Fibroblast of lung (primary cell): ENCODE measurements at places on chromosomes 6 and 20. TPM values are rescaled to one million over a fixed set of nuclear protein-coding genes. Genes with fewer than 3 reads are reported as not detected.

SDCBP2 gene
- polyA plus RNA-seq = 0.78 and 1.2 TPM in 2 replicates

SLC17A3 gene
- polyA plus RNA-seq = 0.06 TPM in 1 of 2 replicates, not detected in the other

BPIFB1 gene
- not detected in 2 replicates for polyA plus RNA-seq

SLC17A1 gene
- polyA plus RNA-seq = not detected in 2 replicates

SLC26A8 gene
- 0.02 TPM in 1 of 2 replicates, not detected in the other for polyA plus RNA-seq

PCED1A gene
- 10.3 and 16.4 TPM in 2 replicates for polyA plus RNA-seq

MGME1 gene
- 11.5 and 11.7 TPM in 2 replicates for polyA plus RNA-seq

ASIP gene
- not detected in 2 replicates for polyA plus RNA-seq

ENPP3 gene
- polyA plus RNA-seq = 0.02 and 0.06 TPM in 2 replicates

LYRM4 gene
- 30.3 and 31.9 TPM in 2 replicates for polyA plus RNA-seq

SYCP2L gene
- 0.02 TPM in 1 of 2 replicates, not detected in the other for polyA plus RNA-seq

NNAT gene
- polyA plus RNA-seq = 0.74 and 2.4 TPM in 2 replicates

MYCT1 gene
- 0.08 TPM in 1 of 2 replicates, not detected in the other for polyA plus RNA-seq

WFDC12 gene
- not detected in 2 replicates for polyA plus RNA-seq

LRRN4 gene
- polyA plus RNA-seq = 0.07 TPM in 1 of 2 replicates, not detected in the other

GRCh38 chr6:16637635-16638034 lies 123.6 kb downstream of the ATXN1 start:
- peak; percentile 52 for DNase-seq
- H3K4me3 ChIP-seq = no peak overlapping the region
- peaks cover 11% of the 10 kb centered on the region for H3K4me1 ChIP-seq
- H3K27ac ChIP-seq = no peak overlapping the region
- H3K27me3 ChIP-seq = no peaks in the 10 kb centered on the region

DNA sequence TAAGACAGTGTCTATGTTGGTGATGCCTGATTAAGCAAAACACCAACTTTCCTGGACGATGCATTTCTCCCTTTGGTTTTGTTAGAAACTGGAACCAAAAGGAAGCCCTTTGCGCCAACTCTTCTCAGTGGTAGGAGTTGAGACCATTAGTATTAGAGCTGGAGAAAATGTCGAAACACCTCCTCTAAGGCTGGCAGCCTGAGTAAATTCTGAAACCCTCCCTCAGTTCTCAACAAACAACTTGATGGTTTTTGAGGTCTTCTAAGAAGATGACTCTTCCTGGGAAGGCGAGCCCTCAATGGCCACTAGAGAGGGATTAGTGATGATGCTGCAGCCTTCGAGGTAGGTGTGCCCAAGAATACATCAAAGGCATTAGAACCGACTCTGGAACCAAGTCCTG lies 78.4 kb upstream of the CCN6 start:
- H3K27me3 ChIP-seq = no peaks in the 10 kb centered on the region
- no peaks in the 10 kb centered on the region for H3K36me3 ChIP-seq

DNA sequence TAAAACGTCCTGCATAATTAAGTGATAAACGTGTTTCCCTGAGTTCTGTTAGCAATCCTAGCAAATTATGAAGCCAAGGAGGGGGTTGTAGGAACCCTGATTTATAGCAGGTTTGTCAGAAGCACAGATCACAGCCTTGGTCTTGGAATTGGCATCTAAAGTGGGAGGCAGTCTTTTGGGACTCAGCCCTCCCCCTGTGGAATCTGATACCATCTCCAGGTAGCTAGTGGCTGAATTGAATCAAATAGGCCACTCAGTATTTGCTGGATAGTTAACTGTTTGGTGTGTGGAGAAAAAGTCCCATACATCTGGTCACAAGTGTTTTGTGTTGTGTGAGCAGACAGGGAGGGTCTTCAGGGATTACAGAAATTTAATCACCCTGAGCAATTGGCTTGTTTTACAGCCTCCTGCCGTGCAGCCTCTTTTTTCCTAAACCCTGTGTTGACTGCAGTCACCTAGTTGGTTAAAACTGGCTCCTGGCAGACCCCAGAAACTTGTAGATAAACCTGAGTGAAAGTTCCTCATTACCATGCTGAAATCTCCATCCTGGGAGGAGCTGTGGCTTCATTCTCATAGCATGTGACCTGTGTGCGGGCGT lies 19.0 kb upstream of the KIFC1 start:
- DNase-seq = no peak
- H3K27me3 ChIP-seq = no peaks in the 10 kb centered on the region
- H3K27ac ChIP-seq = no peak overlapping the region
- no peaks in the 10 kb centered on the region for H3K36me3 ChIP-seq
- H3K4me1 ChIP-seq = peaks cover 8% of the 10 kb centered on the region

DNA sequence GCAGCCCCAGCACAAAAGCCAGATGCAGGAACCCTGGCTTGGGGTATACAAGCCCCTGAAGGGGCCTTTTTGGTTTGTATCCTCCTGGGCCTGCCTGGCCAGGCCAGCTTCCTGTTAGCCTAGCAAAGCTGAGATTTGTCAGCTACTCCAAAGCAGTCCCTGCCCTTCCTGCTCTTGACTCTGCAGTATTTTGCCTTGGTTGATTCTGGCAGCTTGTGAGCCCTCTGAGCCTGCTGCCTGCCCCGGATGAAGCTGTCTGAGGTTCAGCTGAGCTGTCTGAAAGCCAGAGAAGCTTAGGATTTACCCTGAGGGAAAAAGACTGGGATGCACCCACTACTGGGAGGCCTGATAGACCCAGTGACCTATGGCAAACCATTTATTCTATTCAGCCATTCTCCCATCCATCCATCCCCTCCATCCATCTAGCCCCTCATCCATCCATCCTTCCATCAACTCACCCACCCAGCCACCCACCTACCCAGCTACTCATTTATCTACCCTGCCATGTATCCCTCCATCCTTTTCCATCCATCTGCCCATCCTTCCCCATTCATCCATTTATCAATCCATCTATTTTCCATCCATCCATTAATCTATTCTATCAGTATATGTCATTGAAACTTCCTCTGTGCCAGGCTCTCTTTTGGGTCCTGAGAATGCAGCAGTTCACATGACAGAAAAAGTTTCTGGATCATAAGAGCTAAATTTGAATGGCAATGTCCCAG lies 307.5 kb downstream of the DHX35 start:
- no peaks in the 10 kb centered on the region for H3K36me3 ChIP-seq
- H3K4me3 ChIP-seq = no peak overlapping the region
- H3K27me3 ChIP-seq = no peaks in the 10 kb centered on the region

GRCh38 chr6:85449818-85450759 lies at the start of gene NT5E:
NT5E (plus strand) TSS chr6:85450083; CDS start chr6:85450140, 57 bp downstream.
- H3K36me3 ChIP-seq = no peaks in the 10 kb centered on the region
- peak within 1 kb of the TSS; percentile 95 for H3K27ac ChIP-seq
- H3K27me3 ChIP-seq = no peaks in the 10 kb centered on the region
- peaks cover 11% of the 10 kb centered on the region for H3K4me1 ChIP-seq

- H3K27ac ChIP-seq = no peak overlapping the region
- DNase-seq = no peak
- no peak overlapping the region for H3K4me3 ChIP-seq
- H3K27me3 ChIP-seq = no peaks in the 10 kb centered on the region
Measured at GRCh38 chr6:69390125-69390524, 406.7 kb downstream of the LMBRD1 start.

- H3K4me3 ChIP-seq = no peak overlapping the region
- no peaks in the 10 kb centered on the region for H3K27me3 ChIP-seq
- no peak for DNase-seq
- H3K36me3 ChIP-seq = no peaks in the 10 kb centered on the region
- H3K27ac ChIP-seq = no peak overlapping the region
- H3K4me1 ChIP-seq = peaks cover 11% of the 10 kb centered on the region
Measured at GRCh38 chr20:36152261-36152660, 2.3 kb upstream of the EPB41L1 start.

DNA sequence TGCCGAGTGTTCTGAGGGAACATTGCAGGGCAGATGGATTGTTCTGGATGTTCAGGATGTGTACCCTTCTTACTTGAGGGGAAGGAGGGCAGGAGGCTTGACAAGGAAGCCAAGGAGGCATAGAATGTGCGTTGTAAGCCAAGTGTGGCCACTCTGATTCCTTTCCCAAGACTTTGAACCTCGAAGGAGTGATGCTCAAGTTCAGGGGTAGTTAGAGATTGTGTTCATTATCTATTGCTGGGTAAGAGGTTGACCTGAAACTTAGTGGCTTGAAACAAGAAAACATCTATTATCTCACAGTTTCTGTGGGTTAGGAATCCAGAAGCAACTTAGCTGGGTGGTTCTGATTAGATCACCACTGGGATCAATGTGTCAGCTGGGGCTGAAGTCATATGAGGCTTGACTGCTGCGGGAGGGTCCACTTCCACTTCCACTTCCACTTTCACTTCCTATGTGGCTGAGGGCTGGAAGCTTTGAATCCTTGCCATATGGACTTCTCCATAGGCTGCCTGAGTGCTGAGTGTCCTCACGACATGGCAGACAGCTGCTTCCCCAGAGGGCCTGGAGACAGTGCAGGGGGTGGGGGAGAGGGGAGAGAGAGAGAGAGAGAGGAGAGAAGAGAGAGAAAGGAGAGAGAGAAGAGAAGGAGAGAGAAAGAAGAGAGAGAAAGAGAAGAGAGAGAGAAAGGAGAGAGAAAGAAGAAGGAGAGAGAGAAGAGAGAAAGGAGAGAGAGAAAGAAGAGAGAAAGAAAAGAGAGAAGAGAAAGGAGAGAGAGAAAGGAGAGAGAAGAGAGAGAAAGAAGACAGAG lies 6.9 kb upstream of the CD40 start:
- DNase-seq = peak; percentile 44
- no peak overlapping the region for H3K4me3 ChIP-seq
- peaks cover 4% of the 10 kb centered on the region for H3K27me3 ChIP-seq
- H3K36me3 ChIP-seq = no peaks in the 10 kb centered on the region
- H3K4me1 ChIP-seq = no peaks in the 10 kb centered on the region
- H3K27ac ChIP-seq = no peak overlapping the region

GRCh38 chr6:20416567-20417345 lies 15.1 kb downstream of the E2F3 start:
- H3K4me3 ChIP-seq = no peak overlapping the region
- no peak for DNase-seq
- H3K27ac ChIP-seq = no peak overlapping the region
- no peaks in the 10 kb centered on the region for H3K4me1 ChIP-seq

GRCh38 chr6:135493218-135493961 lies 4.2 kb downstream of the AHI1 start:
- peaks cover 4% of the 10 kb centered on the region for H3K36me3 ChIP-seq
- no peak overlapping the region for H3K27ac ChIP-seq
- DNase-seq = peak; percentile 39

GRCh38 chr6:24646771-24647170 lies 780 bp upstream of the KIAA0319 start:
- H3K36me3 ChIP-seq = no peaks in the 10 kb centered on the region
- peaks cover under 1% of the 10 kb centered on the region for H3K27me3 ChIP-seq
- H3K4me1 ChIP-seq = no peaks in the 10 kb centered on the region
- no peak for DNase-seq
- no peak overlapping the region for H3K27ac ChIP-seq
- H3K4me3 ChIP-seq = no peak overlapping the region

GRCh38 chr6:10585209-10585845 lies 64.2 kb downstream of the GCNT2 start:
- no peaks in the 10 kb centered on the region for H3K4me1 ChIP-seq
- no peak overlapping the region for H3K27ac ChIP-seq
- no peaks in the 10 kb centered on the region for H3K36me3 ChIP-seq
- no peak overlapping the region for H3K4me3 ChIP-seq
- no peaks in the 10 kb centered on the region for H3K27me3 ChIP-seq
- peak; percentile 20 for DNase-seq

DNA sequence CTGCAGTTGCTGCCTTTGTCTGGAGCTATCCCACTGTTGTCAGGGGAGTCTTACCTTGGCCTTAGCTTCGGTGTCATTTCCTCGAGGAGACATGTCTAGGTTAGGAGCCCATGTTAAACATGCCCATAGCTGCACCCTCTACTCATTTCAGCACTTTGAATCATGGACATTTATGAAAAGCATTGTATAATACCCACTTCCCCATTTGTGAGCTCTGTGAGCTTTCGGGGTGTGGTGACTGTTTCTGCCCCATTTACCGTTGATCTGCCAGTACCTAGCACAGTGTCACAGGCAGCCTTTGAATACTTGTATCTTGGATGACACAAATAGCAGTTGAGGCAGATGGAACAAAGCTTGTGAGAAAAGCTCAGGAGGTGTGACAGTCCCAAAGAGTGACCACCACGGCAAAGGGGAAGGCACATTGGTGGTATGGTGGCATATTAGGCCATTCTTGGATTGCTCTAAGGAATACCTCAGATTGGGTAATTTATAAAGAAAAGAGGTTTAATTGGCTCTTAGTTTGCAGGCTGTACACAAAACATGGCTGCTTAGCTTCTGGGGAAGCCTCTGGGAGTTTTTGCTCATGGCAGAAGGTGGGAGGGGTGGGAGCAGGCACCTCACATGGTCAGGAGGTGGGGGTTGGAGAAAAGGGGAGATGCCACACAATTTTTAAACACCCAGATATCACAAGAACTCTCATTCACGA lies 42.0 kb downstream of the JARID2 start:
- H3K4me3 ChIP-seq = no peak overlapping the region
- H3K27ac ChIP-seq = no peak overlapping the region
- no peak for DNase-seq

GRCh38 chr6:144327081-144327480 lies 41.9 kb downstream of the UTRN start:
- H3K27me3 ChIP-seq = no peaks in the 10 kb centered on the region
- H3K36me3 ChIP-seq = no peaks in the 10 kb centered on the region
- peaks cover 14% of the 10 kb centered on the region for H3K4me1 ChIP-seq
- no peak for DNase-seq
- no peak overlapping the region for H3K27ac ChIP-seq
- H3K4me3 ChIP-seq = no peak overlapping the region

- H3K4me1 ChIP-seq = no peaks in the 10 kb centered on the region
- H3K27ac ChIP-seq = no peak overlapping the region
- H3K4me3 ChIP-seq = no peak overlapping the region
- DNase-seq = no peak
- no peaks in the 10 kb centered on the region for H3K36me3 ChIP-seq
- H3K27me3 ChIP-seq = no peaks in the 10 kb centered on the region
Measured at GRCh38 chr20:59781226-59781625, 152.2 kb downstream of the SYCP2 start.

DNA sequence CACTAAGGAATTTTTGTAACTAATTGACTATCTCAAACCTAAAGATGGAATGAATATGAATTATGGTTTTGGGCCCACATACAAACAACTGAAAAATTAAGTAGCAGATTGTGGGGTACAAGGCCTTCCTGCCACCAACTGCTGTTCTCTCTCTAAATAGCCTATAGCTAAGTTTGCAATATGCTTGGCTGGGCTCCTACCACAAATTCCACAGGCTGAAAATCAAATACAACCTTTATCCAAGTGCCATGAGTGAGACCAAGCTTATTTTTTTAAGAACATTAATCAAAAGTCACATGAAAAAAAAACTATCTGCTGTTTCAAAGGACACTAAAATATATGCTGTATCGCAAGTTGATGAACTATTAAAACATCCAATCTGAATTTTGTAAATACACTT lies 52.1 kb downstream of the TENT5A start:
- no peaks in the 10 kb centered on the region for H3K4me1 ChIP-seq
- H3K4me3 ChIP-seq = no peak overlapping the region
- no peak for DNase-seq
- H3K36me3 ChIP-seq = no peaks in the 10 kb centered on the region
- H3K27me3 ChIP-seq = no peaks in the 10 kb centered on the region
- no peak overlapping the region for H3K27ac ChIP-seq

GRCh38 chr6:75759207-75759606 lies 10.2 kb downstream of the MYO6 start:
- H3K27me3 ChIP-seq = no peaks in the 10 kb centered on the region
- H3K36me3 ChIP-seq = no peaks in the 10 kb centered on the region
- DNase-seq = no peak
- H3K27ac ChIP-seq = no peak overlapping the region
- H3K4me1 ChIP-seq = peaks cover under 1% of the 10 kb centered on the region

GRCh38 chr6:149380523-149380922 lies 19.5 kb upstream of the SUMO4 start:
- no peaks in the 10 kb centered on the region for H3K4me1 ChIP-seq
- peaks cover 7% of the 10 kb centered on the region for H3K36me3 ChIP-seq
- H3K4me3 ChIP-seq = no peak overlapping the region
- no peak overlapping the region for H3K27ac ChIP-seq

- H3K27ac ChIP-seq = no peak overlapping the region
- no peak overlapping the region for H3K4me3 ChIP-seq
- no peaks in the 10 kb centered on the region for H3K4me1 ChIP-seq
- no peaks in the 10 kb centered on the region for H3K36me3 ChIP-seq
- peak; percentile 15 for DNase-seq
Measured at GRCh38 chr6:132020138-132020581, 69.0 kb upstream of the CCN2 start.
